ENCODE measurements at places on chromosomes 12 and 14.

- H3K4me3 ChIP-seq: peak overlapping the region; percentile 58
- DNase-seq: peak; percentile 86
- peaks cover 11% of the 10 kb centered on the region for H3K4me1 ChIP-seq
- peak overlapping the region; percentile 78 for H3K27ac ChIP-seq
- no peaks in the 10 kb centered on the region for H3K36me3 ChIP-seq
These were observed 25.3 kb upstream of the SPTLC2 start for GRCh38 chr14:77641534-77642341.

DNA sequence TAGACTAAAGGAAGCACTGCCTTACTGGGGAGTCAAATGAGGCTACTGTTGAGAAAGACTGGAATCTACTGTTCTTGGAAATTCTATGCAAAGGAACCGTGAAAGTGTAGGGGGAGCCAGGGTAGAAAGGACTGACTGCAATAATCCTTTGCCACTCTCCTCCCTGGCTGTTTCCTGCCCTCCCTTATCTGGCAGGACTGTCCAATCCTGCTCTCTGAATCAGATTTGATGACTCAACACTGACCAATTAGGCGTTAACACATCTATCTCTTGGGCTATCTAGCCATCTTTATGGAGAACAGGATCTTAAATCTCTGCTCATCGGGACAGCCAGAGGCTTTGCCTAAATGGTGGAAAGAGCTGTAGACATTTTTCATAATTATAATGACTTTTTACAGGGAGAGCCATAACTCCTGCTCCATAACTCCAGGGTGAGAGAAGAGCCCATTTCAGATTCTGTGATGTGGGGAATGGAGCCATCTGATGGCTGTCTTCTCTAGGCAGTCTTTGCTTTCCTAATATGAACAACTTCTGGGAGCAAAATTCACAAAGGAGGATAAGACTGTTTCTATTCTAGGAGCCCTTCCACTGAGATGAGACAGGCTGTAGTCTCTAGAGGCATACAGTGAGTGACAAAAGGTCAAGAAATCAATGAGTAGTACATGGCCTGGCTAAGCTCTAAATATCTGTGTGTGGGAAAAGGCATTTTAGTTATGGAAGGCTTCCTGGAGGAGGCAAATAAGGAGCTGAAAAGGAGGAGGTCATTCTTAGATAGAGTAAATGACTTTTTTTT lies 68.9 kb upstream of the CISTR start:
- no peak overlapping the region for H3K4me3 ChIP-seq
- peaks cover 4% of the 10 kb centered on the region for H3K4me1 ChIP-seq
- DNase-seq: no peak
- H3K27me3 ChIP-seq: peaks cover 19% of the 10 kb centered on the region
- H3K27ac ChIP-seq: no peak overlapping the region

- no peaks in the 10 kb centered on the region for H3K27me3 ChIP-seq
- no peak for DNase-seq
- no peaks in the 10 kb centered on the region for H3K36me3 ChIP-seq
- peak overlapping the region; percentile 55 for H3K27ac ChIP-seq
These were observed 39.2 kb upstream of the CD163 start for GRCh38 chr12:7542813-7543212.

- H3K27me3 ChIP-seq: no peaks in the 10 kb centered on the region
- peaks cover 21% of the 10 kb centered on the region for H3K36me3 ChIP-seq
- H3K27ac ChIP-seq: no peak overlapping the region
- H3K4me3 ChIP-seq: no peak overlapping the region
- H3K4me1 ChIP-seq: peaks cover 11% of the 10 kb centered on the region
These were observed 25.4 kb downstream of the RTRAF start for GRCh38 chr14:52014601-52015267.

DNA sequence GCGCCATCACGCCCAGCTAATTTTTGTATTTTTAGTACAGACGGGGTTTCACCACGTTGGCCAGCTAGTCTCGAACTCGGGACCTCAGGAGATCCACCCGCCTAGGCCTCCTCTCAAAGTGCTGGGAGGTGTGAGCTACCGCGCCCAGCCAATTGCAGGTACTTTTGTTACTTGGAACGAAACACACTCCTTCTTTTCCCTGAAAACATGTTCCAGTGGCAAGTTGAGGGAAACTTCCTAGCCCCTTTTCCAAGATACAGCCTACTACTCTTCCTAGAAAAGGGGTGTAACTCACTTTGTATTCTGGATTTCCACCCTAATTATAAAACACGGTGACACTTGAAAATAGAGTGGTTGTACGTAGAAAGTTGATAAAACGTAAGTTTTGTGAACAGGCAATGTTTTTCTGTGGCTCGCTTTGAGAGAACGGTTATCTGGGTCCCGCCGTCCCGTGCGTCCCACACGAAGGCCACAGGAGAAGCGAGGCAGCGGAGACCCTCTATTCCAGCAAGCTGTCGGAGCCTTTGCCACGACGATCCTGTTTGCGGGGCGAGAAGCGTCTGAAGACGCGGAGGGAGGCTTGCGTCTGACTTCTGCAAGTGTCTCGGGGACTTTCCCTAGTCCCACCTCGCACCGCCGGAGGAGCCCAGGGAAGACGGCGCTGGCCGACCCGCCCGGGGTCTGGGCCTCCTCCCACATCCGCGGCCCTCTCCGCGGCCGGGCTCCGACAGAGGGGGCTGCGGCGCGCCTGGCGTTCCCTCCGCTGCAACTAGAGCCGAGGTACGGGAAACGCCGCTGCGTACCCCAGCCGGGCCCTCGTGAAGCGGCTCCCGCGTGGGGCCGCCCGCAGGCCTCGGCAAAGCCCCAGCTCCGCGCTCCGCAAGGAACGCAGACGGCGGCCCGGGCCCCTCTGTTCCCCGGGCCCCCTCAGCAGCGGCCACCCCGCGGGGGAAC lies 745 bp downstream of the CDCA4 start:
- no peaks in the 10 kb centered on the region for H3K36me3 ChIP-seq
- H3K4me1 ChIP-seq: peaks cover 55% of the 10 kb centered on the region
- H3K4me3 ChIP-seq: peak overlapping the region; percentile 85
- DNase-seq: no peak
- peak overlapping the region; percentile 89 for H3K27ac ChIP-seq
- no peaks in the 10 kb centered on the region for H3K27me3 ChIP-seq

DNA sequence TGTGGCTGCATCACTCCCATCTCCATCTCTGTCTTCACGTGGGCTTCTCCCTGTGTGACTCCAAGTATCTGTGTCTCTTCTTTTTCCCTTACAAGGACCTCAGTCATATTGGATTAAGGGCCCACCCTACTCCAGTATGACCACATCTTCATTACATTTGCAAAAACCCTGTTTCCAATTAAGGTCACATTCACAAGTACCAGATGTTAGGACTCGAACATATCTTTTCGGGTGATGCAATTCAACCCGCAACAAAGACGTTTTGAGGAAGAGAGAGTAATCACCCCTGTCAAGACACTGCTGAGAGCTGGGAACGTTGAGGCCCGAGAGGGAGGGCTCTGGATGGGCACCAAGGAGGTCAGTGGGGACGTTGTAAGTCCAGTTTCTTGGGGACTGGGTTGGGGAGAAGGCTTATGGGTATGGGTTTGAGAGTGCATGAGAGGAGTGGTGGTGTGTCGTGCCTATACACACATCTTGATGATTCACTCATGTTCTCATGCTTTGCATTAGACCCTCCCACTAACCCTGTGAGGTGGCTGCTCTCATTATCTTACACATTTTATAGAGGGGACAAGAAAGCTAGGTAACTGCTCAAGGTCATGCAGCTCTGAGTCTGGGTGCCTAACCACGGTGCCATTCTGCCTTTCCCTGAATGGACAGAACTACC lies 12.1 kb upstream of the IFI27 start:
- no peak overlapping the region for H3K4me3 ChIP-seq
- DNase-seq: no peak
- H3K27me3 ChIP-seq: no peaks in the 10 kb centered on the region
- no peaks in the 10 kb centered on the region for H3K36me3 ChIP-seq
- no peak overlapping the region for H3K27ac ChIP-seq

DNA sequence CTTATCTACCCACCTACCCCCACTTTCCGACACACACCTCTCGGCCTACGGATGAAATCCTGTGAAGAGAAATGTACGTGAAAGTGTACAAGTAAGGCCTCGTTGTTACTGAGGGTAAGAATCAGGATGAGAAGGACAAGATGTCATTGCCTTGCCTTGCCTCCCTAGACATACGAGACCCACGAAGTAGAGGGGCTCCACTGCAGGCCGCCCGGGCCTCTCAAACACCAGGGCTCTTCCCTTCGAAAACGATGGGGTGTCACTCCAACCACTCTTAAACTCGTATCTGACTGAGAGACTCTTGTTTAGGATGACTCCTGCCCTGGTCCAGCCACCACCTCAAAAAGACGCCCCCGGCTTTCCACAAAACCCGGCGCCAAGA lies 498 bp downstream of the RACGAP1 start:
- peak overlapping the region; percentile 87 for H3K4me3 ChIP-seq
- no peak overlapping the region for H3K27ac ChIP-seq
- H3K27me3 ChIP-seq: no peaks in the 10 kb centered on the region
- peaks cover 10% of the 10 kb centered on the region for H3K4me1 ChIP-seq
- DNase-seq: no peak

DNA sequence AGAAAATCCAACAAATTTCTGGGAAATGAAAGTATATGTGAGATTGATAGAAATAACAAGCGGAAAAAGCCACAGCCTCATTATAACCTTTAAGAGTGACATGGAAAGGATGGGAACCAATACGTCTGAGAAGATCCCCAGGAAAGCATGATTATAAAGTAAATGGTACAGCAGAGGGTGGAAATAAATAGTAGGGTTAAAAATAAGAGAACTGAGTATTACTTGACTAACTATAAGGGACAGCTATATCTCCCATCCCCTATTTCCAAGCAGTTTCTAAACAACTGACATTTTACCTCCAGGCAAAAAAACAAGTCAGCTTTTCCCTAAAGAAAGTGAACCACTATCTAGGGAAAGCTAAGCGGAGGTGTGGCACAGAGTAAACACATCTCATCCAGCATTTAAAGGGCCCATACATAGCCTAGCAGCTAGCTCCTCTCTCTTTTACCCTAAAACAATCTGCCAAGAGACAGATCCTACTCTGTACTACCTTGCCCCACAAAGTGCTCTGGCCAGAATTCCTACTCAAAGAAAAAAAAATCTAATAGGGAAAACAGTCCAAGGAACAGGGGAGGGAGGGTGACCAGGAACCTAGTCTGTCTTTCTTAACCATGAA lies 11.2 kb downstream of the OSBPL8 start:
- H3K4me3 ChIP-seq: no peak overlapping the region
- H3K27me3 ChIP-seq: no peaks in the 10 kb centered on the region
- H3K27ac ChIP-seq: no peak overlapping the region
- peaks cover 29% of the 10 kb centered on the region for H3K4me1 ChIP-seq
- H3K36me3 ChIP-seq: no peaks in the 10 kb centered on the region

- no peak overlapping the region for H3K4me3 ChIP-seq
- no peaks in the 10 kb centered on the region for H3K36me3 ChIP-seq
- no peak for DNase-seq
- no peaks in the 10 kb centered on the region for H3K27me3 ChIP-seq
These were observed 7.4 kb upstream of the AMIGO2 start for GRCh38 chr12:47087088-47087688.

- H3K4me1 ChIP-seq: peaks cover 66% of the 10 kb centered on the region
- no peaks in the 10 kb centered on the region for H3K27me3 ChIP-seq
- peak overlapping the region; percentile 91 for H3K4me3 ChIP-seq
- DNase-seq: no peak
- no peaks in the 10 kb centered on the region for H3K36me3 ChIP-seq
These were observed 403 bp downstream of the ATN1 start for GRCh38 chr12:6928022-6928702.

- H3K36me3 ChIP-seq: no peaks in the 10 kb centered on the region
- H3K27me3 ChIP-seq: no peaks in the 10 kb centered on the region
- no peak overlapping the region for H3K4me3 ChIP-seq
- H3K4me1 ChIP-seq: no peaks in the 10 kb centered on the region
These were observed 208.7 kb upstream of the DIO3 start for GRCh38 chr14:101352567-101352966.

Data from suprapubic skin (tissue), 4 donors.